ENCODE measurements at places on chromosomes 6 and 20.

GRCh38 chr6:144555066-144555465, 269.9 kb downstream of the UTRN start:
- DNase-seq, result no peak

- no peak for DNase-seq
Observed at GRCh38 chr6:18436341-18436740, 49.2 kb downstream of the RNF144B start.

- no peak for DNase-seq
Observed at GRCh38 chr20:63544958-63545516, 2.5 kb downstream of the SRMS start.

- no peak for DNase-seq
Observed at GRCh38 chr6:113095841-113096240, 748.7 kb downstream of the RFPL4B start.

- DNase-seq, result no peak
Observed at GRCh38 chr20:31811198-31811597, 8.0 kb upstream of the MYLK2 start.

GRCh38 chr6:26404546-26404945, 2.5 kb downstream of the BTN3A1 start:
- DNase-seq, result no peak

- no peak for DNase-seq
Observed at GRCh38 chr6:88165844-88166492, at the start of gene CNR1. TSS of gene CNR1 (minus strand) at chr6:88166347. CDS start at chr6:88145274, 21,073 bp downstream.

GRCh38 chr6:28206928-28207509, 18.1 kb upstream of the ZSCAN9 start:
- no peak for DNase-seq

DNA sequence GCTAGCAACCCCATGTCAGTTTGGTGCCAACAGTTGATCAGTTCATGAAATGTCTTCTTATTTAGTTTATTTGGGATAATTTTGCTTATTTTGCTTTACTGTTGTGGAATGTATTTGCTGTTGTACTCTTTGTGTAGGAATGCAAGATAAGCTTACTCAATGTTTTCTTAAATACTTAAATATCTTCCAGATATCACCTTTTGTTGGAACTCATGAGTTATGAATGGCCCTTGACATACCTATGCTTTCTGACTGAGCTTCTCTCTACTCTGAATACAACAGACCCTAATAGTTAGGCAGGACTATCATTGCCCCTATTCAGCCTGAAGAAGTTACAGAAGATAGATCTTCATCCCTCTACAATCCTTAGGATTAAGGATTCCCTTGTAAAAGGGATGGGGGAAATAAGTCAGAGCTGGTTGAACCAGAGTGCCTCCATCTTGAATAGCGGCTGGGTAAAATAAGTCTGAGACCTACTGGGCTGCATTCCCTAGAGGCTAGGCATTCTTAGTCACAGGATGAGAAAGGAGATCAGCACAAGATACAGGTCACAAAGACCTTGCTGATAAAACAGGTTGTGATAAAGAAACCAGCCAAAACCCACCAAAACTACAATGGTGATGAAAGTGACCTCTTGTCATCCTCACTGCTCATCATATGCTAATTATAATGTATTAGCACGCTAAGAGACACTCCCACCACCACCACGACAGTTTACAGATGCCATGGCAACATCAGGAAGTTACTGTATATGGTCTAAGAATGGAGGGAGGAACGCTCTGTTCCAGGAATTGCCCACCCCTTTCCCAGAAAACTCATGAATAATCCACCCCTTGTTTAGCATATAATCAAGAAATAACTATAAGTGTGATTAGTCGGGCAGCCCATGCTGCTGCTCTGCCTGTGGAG, 196.9 kb downstream of the AKAP7 start:
- DNase-seq, result no peak

DNA sequence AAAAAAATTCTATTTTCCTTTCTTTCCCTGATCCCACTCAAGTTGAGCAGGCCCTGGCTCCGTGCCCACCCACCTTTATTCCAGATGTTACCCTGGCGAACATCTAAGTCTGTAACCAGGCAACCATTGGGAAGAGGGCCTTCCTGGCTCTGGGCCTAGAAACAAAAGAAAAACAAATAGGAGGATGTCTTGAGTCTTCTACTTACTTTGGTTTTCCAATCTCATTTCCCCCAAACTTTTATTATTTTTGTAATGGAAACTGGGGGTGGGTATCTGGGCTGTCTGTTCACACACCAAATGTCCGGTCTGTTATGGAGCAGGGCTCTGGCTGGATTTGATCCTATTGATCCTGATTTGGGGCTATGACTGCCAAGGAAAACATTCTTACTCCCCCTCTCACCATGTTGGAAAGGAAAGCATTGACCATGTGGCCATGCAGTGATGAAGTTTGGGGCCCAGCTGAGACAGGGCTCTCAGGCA, 744.1 kb downstream of the DHX35 start:
- DNase-seq, result no peak

- peak; percentile 22 for DNase-seq
Observed at GRCh38 chr6:89216411-89216810, 747 bp downstream of the GABRR1 start.

- DNase-seq, result peak; percentile 34
Observed at GRCh38 chr20:47493175-47493962, 8.3 kb upstream of the NCOA3 start.

DNA sequence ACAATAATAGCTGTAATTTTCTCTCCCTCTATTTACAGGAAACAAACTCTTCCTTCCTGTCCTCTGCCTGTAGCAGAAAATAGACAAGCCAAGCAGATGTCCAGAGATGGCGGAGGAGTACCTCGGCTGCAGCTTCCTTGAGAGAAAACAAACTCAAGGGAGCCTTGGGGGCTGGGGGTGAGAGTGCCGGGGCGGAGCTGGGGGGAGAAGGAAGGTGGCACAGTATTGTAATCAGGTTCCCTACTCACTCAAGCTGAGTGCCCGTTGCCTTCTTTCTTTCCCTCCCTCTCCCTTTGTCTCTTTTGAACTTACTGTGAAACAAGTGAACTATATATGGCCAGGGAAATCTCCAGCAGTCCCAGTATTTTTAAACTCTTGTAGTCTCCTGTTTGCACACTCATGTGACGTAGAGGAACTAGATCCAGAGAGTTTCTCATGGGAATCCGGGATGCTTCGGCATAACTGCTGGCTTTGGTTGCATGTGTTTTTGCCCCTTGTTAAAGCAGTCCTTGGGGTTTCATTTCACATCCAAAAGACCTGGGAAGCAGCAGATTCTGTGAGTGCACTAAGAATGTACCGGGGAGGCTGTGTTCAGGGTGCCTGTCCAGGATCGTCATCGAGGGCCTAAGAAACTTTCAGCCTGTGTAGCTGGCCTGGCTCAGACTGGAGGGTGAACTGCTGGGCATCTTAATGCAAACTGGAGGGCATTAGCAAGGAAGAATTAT, 44.6 kb upstream of the HDDC2 start:
- DNase-seq, result peak; percentile 36

DNA sequence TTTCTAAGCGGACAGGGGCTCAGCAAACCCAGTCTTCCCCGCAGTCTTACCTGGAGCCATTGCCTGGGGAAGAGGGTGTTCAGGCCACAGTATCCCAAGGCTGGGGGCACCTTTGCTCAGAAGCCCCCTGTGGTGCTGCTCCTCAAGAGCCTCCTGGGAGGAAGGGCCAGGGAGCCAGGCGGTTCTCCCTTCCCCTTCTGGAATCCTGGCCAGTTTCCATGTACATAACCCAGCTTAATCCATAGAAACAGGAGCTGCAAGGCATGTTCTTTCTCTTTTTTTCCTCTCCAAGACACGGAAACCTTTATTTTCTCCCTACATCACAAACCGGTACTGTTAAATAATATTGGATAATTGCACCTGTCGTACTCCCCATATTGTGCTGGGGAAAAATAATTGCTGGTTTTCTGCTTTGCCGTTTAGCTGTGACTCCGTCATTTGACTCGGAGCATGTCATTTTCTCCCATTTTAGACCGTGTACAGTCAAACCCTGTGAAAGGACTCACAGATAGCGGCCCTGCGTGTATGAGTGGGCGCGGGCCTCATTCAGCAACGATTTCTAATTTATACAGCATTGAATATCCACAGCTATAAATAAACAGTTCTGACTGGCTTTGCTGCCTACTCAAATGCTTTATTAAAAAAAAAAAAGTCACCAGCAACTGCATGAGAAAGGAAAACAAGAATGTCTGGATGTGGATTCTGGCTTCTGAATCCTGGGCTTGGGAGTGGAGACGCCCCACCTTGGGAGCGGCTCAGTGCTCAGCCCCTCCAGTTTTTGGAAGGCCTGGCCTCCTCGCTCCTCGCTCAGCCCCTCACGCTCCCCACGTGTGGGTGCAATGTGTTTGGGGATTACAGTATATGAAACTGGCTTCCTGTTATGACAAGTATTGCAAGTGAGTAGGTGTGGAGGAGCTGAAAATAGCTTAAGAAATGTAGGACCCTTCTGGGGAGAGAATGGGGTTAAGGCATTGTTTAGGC, 67.3 kb downstream of the ADTRP start:
- no peak for DNase-seq

GRCh38 chr20:57849521-57850215, 139.9 kb upstream of the PMEPA1 start:
- DNase-seq, result no peak

GRCh38 chr6:124495665-124496190, 466.5 kb upstream of the RNF217 start:
- no peak for DNase-seq

DNA sequence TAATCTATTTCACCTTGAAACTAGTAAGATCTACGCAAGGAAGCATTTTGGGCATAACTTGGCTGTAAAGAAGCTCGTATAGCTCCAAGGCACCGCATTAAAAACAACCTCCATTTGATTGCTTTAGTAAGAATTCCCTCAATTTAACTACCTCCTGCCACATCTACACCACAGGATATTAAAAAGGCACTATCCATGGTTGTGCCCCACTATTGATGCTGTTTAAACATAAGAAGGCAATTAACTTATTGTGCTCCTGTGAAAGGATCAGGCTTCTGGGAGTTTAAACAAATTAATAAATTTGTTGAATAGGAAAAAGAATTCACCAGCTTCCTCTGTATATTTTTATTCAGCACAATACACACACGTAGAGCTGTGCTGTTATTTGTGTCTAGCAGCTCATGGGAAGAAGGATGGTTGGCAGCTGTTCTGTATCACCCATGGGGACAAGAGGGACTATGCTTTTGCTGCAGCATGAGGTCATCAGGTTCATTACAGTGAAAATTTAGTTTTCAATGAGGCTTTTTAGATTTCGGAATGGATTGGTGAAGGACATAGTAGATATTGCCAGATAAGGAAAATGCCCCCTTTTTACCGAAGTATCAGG, 513.3 kb downstream of the HAO1 start:
- DNase-seq, result peak; percentile 82

DNA sequence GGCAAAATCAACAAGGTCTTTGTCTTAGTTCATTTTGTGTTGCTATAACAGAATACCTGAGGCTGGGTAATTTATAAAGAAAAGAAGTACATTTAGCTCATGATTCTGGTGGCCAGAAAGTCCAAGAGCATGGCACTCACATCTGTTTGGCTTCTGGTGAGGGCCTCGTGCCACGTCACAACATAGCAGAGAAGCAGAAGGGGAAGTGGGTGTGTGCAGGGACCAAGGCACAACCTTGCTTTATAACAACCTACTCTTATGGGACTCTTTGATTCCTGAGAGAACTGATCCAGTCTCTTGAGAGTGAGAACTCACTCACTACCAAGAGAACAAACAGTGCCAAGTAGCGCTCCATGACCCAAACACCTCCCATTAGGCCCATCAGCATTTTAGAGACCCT, 25.4 kb downstream of the GABRR2 start:
- DNase-seq, result no peak

- DNase-seq, result no peak
Observed at GRCh38 chr20:11976966-11977365, 59.3 kb downstream of the BTBD3 start.

DNA sequence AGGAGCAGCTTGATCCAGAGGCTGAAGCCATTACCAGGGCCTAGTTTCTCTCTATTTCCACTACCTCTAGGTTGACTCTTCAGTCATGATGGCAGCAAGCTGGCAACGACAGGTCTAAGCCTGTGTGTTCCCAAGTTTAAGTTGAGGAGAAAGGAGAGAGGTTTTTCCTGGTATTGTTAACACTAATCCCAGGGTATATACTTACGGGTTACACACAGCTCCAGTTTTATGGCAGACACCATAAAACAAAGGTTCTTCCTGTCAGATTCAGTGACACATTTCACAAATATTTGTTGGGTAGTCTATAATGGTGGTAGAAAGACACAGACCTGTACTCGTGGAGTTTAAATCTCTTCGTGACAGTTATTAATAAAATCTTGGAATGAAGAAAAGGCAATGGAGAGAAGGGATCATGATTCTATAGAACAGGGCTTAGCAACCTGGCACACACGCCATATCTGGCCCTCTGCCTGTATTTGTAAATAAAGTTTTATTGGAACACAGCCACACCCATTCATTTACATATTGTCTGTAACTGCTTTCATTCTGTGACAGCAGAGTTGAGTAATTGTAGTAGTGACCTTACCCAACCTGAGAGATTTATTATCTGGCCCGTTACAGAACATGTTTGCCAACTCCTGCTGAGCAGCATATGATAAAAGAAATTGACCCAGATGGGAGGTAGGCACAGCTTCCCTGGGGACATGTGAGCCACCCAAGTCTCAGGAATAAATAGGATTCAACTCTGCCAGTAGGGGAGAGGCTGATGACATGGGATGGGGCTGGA, 323.3 kb downstream of the CDH4 start:
- no peak for DNase-seq

DNA sequence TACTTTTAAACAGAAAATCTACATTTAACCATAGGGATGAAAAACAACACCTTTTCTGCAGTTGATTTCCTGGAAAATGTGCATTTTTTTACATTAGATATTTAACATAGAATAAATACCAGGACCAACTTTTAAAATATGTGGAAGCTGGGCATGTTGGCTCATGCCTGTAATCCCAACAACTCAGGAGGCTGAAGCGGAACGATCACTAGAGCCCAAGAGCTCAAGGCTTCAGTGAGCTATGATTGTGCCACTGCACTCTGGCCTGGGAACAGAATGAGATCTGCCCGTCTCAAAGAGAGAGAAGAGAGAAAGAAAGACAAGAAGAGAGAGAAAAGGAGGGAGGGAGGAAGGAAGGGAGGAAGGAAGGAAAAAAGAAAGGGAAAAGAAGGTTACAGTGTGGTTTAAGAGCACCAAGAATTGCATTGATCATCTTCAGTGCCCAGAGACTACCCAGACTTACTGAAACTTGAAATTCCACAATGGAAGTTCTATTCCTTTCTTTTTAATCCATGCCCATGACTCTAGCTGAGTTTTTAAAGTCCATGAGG, 189.4 kb upstream of the ARID1B start:
- no peak for DNase-seq

All from SHP77 treated with DMSO at 0.1 percent for 48 hours (cell line).